ENCODE measurements at places on chromosomes 4 and X.

- DNase-seq: peak; percentile 27
These were observed 29.6 kb upstream of the CHRNA9 start for GRCh38 chr4:40305328-40306170.

DNA sequence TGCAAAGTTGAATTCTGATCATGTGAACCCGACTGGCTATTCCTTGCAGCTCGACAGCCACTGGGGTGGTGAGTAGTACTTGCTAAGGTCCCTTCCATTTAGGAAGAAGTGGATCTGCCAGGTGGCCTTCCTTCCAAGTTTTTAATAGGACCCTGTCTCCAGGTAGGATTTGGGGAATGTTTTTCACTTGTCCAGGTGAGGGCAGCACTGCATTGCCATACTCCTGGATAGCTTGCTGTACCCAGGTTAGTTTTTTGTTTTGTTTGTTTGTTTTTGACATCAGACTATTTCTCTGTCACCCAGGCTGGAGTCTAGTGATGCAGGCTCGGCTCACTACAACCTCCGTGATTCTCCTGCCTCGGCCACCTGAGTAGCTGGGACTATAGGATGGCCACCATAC is 29.8 kb downstream of the SAGE1 start:
- no peak for DNase-seq

DNA sequence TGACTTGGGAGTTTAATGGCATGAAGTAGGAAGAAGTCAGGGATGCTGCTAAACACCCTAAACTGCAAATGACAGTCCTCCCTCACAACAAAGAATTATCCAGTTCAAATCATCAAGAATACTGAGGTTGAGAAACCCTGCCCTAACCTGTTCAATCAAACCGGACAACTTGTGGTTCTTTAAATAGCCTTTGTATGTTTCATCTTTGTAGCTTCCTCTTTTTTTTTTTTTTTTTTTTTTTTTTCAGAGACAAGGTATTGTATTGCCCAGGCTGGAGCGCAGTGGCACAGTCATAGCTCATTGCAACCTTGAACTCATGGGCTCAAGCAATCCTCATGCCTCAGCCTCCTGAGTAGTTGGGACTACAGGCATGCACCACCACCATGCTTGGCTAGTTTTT is 52.5 kb upstream of the TTC29 start:
- DNase-seq: no peak

DNA sequence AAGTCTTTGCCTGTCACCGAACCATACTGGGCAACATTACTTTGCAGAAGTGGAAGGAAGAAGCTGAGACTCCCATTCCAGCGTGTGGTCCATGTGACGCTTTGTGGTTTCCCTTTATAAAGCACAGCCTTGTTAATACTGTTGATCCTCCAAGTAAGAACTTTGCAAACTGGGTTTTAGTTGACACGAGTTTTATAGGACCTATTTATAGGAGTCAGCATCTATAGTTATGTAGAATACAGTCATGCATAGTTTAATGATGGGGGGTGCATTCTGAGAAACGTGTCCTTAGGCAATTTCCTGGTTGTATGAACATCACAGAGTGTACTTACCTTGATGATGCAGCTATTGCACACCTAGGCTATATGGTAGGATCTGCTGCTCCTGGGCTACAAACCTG is 1879.4 kb upstream of the TENM3 start:
- peak; percentile 15 for DNase-seq

DNA sequence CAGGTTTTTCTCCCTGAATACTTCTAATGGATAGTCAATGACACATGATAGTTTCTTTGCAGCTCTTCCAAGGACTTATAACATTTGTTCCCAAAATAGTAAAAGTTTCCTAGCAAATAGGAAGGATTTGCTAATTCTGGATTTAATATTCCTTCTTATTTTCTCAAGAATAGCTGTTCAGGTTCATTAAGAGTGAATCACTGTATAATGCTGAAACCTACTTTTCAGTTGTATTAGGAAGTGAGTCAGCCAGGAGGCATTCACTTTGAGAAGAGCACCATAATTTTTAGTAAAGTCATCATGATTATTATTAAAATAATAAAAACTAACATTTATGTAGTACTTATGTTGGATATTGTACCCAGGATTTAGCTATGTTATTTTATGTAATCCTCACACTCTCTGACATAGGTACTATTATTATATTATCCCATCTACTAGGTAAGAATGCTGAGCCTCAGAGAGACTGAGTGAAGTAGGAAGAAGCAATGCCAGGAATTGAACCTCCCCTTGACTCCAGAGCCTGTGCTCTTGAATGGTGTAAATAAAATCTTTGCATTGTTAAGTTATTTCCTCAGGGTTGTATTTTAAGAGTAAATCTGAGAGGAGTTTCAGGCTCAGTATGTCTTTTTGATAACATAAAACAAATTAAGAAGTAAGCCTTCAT is 114.8 kb downstream of the REELD1 start:
- no peak for DNase-seq

DNA sequence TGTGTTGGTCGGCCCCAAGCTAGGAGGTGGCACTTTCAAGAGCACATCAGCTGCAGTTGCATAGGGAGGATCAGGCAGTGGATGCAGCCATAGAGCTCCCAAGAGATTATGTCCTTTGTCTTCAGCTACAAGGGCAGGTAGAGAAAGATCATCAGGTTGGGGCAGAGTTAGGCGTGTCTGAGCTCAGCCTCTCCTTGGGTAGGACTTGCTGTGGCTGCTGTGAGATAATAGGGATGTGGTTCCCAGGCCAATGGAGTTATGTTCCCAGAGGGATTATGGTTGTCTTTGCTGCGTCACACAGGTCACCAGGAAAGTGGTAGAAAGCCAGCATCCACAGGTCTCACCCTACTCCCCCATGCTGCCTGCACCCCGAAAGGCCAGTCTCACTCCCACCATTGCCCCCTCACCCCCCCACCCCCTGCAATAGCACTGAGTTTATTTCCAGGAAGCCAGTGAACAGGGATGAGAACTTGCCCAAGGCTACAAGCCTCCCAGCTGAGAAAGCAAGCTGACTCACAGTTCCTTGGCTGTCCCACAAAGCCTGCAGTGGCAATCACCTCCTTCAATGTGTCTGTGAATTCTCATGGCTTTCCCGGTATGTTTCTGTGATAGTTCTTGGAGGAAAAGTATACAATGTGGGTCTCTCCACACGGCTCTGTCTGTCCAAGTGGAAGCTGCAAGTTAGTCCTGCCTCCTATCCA is 148.4 kb downstream of the STPG2 start:
- DNase-seq: no peak

GRCh38 chrX:1242891-1243402 is 25.7 kb upstream of the CSF2RA start:
- no peak for DNase-seq

DNA sequence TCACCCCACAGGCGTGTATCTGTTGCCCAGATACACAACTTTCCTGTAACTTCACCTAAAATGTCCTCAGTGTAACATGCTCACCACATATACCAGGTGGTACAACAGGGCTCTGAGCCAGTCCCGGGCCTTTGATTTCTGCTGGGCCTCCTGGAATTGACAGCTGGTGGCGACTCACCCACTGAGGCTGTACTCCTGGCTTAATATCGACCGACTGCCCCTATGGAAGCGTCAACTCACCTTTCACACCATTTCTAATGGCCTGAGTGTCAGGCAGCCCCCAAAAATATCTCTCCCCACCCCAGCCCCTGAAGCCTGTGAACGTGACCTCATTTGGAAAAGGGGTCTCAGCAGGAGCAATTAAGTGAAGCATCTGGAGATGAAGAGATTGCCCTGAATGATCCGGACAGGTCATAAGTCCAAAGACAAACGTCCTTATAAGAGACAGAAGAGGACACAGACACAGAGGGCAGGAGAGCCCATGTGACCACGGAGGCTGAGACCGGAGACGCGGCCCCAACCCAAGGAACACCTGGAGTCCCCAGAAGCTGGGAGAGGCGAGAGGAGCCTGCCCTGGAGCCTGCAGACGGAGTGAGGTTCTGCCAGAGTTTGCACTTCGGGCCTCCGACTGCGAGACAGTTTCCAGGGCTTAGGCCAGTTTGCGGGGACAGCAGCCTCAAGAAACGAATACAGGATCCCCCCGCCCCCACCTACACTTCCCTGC is 12.6 kb upstream of the MXD4 start:
- no peak for DNase-seq

DNA sequence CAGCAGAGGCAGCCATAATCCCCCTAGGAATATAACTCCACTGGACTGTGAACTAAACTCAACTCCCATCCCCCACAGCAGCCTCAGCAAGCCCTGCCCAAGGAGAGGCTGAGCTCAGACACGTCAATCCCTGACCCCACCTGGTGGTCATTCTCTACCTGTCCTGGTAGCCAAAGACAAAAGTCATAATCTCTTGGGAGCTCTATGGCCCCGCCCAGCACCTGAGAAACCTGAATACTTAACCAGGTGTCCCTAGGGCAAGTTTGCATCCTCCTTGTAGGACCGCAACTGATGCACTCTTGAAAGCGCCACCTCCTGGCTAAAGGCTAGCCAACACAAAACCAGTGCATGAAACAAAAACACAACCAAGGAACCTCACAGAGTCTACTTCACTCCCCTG is 18.4 kb downstream of the CT47B1 start:
- no peak for DNase-seq

GRCh38 chr4:183424109-183424744 is 20.2 kb upstream of the CDKN2AIP start:
- no peak for DNase-seq

GRCh38 chrX:9285342-9285771 is 179.5 kb upstream of the TBL1X start:
- DNase-seq: no peak

GRCh38 chrX:154310616-154311536 is 15.3 kb downstream of the TKTL1 start:
- DNase-seq: no peak

- DNase-seq: no peak
These were observed 175.0 kb downstream of the TENM3 start for GRCh38 chr4:182418054-182418734.

DNA sequence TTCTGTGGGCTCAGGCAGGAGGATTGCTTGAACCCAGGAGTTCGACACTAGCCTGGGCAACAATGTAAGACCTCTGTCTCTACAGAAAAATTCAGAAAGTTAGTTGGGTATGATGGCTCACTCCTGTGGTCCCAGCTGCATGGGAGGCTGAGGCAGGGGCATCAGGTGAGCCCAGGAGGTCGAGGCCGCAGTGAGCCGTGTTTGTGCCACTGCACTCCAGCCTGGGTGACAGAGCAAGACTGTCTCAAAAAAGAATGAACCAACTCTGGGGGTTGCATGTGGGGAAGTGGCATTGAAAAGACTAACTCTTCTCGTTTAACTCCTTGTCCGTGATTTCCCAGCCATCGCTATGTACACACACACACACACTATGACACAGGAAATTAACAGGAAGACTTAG is 26.9 kb downstream of the ENOPH1 start:
- DNase-seq: no peak

- no peak for DNase-seq
These were observed 22.0 kb downstream of the KLHL15 start for GRCh38 chrX:24005028-24005427.

GRCh38 chrX:68669094-68669860 is 21.8 kb downstream of the STARD8 start:
- DNase-seq: no peak

GRCh38 chr4:2871466-2871865 is 27.8 kb downstream of the ADD1 start:
- DNase-seq: no peak

GRCh38 chr4:94576210-94576609 is 124.5 kb downstream of the PDLIM5 start:
- no peak for DNase-seq

Measured in DND-41 (cell line).